Muscle of leg (tissue), 16 donors: ENCODE measurements at places on chromosomes 13 and 19.

DNA sequence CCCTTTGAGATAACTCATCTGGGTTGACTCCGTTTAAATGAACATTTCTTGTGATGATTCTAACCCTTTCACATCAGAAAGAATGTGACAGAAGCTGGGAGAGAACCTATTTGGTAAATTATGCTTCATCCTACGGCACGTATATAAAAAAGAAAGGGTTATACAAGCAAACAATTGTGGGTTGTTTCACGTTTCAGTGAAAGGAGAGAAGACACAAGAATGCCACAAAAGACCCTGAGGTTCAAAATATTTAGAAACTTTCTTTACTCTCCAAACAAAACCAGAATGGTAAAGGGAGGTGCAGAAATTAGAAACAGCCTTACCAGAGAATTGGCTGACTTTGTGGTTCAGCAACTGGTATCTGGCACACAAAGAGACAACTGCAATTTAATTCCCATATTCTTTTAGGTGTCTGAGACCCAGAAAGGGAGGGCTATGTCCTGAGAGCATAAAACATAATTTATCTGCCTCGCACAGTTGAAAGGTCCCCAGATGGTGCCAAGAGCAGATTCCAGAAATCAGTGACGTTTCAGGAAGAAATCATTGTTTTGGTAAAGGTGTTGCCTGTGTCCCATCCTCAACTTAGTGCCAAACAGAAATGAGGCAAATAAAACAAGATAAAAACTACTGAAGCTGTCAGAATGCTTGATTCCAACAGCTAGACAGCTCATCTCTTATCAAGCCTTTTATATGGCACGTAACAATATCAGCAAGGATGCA is 361.4 kb downstream of the EFNB2 start:
- DNase-seq = no peak

GRCh38 chr19:47776568-47776967 is 1.9 kb upstream of the SELENOW start:
- peak; percentile 43 for DNase-seq

DNA sequence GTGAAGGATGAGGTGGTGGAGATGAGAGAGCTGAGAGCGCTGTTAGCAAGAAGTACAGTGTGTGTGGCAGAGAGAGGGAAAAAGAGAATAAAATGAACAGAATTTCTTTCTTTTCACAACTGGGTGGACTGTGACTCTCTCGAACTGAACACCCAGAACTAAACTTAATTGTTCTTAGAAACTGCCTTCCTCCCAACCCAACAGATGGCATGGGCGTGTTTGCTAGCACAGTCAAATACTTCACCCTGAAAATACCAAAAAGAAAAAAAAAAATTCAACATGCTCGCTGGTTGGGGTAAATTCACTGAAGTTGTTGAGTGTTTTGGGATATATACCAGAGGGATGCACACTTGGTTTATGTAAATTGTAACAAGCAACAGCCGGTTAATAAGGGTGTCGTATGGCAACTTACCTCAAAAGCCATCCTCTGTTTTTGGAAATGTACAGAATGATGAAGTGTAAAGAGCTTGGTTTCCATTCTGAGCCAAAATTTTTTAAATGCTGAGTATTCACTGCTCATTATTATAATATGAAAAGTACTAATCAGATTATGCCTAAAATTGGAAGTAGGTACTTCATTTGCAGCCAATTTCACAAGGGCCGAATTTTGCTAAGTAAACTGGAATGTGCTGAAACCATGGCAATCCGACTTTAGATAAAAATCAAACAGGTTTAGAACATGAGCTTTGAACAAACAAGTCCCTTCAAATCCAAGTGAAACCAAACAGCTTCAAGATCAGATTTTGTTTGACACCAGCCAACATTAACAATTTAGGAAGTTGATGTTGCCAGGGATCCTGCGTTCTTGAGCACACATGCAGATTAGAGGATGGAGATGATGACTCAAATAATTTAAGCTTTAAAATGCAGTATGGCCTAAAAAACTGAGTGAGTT is 115.8 kb downstream of the ZIC5 start:
- no peak for DNase-seq

GRCh38 chr13:26406791-26407190 is 150.7 kb upstream of the WASF3 start:
- DNase-seq = no peak

DNA sequence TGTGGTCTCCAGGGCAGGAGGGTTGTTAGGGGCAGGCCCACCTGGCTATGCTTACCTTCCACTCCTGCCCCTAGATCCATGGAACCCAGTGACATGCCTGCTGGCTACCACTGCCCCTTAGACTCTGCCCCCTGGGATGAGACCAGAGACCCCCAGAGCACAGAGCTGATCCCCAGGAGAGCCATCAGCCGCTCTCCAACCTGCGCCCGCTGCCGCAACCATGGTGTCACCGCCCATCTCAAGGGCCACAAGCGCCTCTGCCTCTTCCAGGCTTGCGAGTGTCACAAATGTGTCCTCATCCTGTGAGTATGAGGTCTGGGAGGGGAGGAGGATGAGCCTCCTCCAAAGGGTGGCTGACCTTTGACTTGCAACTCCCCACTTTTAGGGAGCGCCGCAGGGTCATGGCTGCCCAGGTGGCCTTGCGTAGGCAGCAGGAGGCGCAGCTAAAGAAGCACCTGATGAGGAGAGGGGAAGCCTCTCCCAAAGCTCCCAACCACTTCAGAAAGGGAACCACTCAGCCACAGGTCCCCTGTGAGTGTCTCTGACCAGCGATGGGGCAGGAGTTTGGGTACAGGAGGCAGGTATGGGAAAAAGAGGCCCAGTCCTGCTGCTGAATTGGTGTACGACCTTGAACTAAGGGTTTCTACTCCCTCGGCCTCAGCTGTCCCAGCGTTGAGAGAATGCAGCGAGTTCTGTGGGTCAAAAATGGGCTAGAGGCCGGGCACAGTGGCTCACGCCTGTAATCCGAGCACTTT is 2.7 kb downstream of the DMRTC2 start:
- no peak for DNase-seq

GRCh38 chr13:78323848-78324247 is 279.5 kb downstream of the POU4F1 start:
- no peak for DNase-seq

DNA sequence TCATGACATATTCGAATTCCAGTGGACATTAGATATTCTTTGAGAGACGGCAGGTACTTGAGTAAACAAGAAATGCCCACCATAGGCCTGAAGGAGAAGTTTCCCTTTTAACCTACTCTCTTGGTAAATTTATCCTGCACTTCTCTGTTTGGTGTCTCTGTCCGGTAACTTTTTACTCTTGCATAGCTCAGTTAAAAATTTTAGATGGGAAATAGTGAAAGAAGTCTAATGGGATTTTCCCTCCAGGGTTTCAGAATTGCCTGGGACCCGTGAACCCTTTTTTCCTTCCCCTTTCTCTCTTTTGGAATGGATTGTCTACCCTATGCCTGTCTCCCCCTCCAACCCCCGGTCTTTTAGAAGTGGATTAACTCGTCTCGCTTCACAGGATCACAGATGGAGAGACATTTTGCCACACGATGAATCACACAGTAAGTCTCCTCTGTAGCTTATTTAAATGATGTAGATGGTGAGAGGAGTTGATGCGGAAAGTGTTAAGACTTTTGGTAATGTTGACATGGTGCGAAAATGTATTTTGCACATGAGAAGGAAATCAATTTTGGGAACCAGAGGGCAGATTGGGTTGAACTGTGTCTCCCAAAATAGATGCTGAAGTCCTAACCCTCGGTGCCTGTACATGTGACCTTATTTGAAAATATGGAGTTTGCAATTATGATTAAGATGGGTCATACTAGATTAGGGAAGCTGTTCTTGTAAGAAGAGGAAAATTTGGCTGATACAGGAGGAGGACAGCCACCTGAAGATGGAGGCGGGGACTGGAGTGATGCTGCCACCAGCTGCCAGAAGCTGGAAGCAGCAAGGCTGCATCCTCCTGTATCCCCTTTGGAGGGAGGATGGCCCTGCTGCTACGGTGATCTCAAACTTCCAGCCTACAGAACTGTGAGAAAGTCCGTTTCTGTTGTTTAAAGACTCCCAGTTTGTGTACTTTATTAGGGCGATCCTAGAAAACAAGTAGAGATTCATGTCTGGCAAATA is 711 bp upstream of the MIPEP start:
- peak; percentile 21 for DNase-seq

DNA sequence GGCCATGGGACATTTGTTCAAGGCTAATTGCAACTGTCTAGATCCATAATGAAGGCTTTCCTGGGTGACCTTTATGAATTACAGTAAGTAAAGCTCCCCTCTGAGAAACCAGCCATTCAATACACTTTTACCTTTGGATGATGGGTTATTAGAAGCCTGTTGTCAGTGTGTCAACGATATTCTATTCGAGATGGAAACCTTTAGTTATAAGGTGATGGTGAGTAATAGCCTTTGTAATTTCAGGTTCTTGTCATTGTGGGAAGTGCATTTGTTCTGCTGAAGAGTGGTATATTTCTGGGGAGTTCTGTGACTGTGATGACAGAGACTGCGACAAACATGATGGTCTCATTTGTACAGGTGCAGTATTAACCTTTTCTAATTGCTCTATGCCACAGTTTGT is 261.7 kb downstream of the ITGBL1 start:
- DNase-seq = no peak

GRCh38 chr13:105971312-105971711 is 564.1 kb downstream of the EFNB2 start:
- DNase-seq = no peak

- peak; percentile 57 for DNase-seq
Measured at GRCh38 chr19:6802336-6803035, 30.0 kb downstream of the VAV1 start.

DNA sequence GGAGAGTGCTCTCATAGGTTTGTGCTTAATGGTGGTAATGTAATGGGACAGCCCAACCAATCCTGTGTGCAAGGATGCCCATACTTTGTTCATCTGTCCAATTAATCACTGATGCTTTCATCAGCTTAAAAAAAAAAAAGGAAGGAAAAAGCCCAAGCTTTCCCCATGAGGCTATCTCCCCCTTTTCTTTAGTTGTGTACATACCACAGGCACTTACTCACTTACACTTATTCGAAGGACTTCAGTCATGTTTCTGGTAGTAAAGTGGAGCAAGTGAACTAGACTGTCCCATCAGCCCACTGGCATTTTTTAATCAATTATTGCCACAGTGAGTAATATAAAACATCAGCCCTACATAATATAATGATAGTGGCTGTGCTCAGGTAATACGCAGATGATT is 183.5 kb upstream of the UFM1 start:
- no peak for DNase-seq

DNA sequence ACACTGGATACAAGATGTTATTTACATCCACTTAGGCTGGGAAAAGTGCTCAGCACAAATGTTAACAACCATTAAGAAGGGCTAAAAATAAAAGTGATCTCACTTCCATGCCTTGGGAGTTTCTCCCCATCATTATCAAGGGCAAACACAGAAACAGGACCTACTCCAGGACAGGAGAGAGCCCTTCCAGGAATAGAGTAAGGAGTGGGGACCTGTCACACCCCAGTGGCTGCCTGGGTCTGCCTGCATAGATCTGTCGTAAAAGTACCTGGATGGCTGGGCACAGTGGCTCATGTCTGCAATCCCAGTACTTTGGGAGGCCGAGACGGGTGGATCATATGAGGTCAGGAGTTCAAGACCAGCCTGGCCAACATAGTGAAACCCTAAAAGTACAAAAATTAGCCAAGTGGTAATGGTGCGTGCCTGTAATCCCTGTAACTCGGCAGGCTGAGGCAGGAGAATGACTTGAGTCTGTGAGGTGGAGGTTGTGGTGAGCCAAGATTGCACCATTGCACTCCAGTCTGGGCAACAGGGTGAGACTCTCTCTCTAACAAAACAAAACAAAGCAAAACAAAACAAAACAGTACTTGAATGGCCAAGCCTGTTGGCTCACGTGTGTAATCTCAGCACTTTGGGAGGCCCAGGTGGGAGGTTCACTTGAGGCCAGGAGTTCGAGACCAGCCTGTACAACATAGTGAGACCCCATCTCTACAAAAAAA is 5.6 kb downstream of the ATP8A2 start:
- no peak for DNase-seq

DNA sequence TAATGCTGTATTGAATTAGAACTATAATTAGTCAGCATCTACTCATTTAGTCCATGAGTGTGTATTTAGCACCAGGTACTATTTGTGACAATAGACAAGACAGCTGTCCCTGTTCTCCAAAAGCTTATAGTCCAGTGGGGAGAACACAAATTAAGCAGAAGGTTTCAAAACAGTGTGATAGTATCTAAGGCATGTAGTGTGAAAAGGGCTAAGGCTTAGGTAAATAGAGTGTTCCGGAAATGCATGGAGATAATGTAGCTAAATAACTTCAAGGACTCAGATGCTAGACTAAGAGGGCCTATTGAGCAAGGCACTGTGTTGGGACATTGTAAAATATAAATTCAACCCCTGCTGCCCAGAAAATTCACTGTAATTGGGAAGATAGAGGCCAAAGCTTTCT is 144.1 kb upstream of the MIR17HG start:
- DNase-seq = no peak

DNA sequence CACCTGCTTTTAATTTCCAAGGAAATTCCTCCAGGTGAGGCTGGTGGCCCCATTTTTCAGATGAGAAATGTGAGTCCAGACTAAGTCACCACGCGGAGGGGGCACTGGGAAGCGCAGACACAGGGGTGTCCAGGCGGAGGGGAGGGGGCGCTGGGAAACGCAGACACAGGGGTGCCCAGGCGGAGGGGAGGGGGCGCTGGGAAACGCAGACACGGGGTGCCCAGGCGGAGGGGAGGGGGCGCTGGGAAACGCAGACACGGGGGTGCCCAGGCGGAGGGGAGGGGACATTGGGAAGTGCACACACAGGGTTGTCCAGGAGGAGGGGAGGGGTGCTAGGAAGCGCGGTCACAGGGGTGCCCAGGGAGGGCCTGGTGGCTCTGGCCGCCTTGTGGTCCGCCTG is 3.5 kb downstream of the GRK1 start:
- no peak for DNase-seq

GRCh38 chr13:91554101-91554500 is 155.7 kb downstream of the GPC5 start:
- DNase-seq = no peak

GRCh38 chr19:37989855-37990254 is 82.8 kb downstream of the SIPA1L3 start:
- DNase-seq = no peak

GRCh38 chr19:35044317-35045117 is 3.0 kb downstream of the HPN start:
- no peak for DNase-seq

DNA sequence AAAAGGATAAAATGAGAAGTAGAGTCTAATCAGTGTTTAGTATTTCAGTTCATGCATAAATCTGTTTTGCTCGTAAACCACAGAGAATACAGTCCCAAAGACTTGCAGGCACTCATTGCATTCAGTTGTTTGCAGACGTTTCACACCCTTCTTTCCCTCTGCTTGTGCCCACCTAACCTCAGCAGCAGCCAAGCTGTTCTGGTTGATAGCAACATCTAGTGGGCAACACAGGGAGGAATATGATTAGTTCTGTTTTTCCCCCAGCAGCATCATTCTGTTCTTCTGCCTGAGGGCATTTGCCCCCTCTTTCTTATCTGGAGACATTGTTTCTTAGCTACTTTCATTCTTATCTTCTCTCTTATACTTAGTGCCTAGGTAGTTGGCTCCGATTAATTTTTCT is 135.6 kb downstream of the PAN3 start:
- no peak for DNase-seq
